Retinal pigment epithelial cell (primary cell): ENCODE measurements at places on chromosomes 3 and 15.

- DNase-seq: no peak
Observed at GRCh38 chr3:168472783-168473182, 377.1 kb upstream of the GOLIM4 start.

GRCh38 chr3:55487381-55488241, 505 bp upstream of the WNT5A start:
- DNase-seq: no peak

- DNase-seq: no peak
Observed at GRCh38 chr3:156341831-156342416, 213.0 kb downstream of the SSR3 start.

GRCh38 chr3:133792171-133792763, 13.3 kb upstream of the SRPRB start:
- DNase-seq: no peak

- peak; percentile 96 for DNase-seq
Observed at GRCh38 chr15:87764461-87765240, 491.9 kb downstream of the NTRK3 start.

DNA sequence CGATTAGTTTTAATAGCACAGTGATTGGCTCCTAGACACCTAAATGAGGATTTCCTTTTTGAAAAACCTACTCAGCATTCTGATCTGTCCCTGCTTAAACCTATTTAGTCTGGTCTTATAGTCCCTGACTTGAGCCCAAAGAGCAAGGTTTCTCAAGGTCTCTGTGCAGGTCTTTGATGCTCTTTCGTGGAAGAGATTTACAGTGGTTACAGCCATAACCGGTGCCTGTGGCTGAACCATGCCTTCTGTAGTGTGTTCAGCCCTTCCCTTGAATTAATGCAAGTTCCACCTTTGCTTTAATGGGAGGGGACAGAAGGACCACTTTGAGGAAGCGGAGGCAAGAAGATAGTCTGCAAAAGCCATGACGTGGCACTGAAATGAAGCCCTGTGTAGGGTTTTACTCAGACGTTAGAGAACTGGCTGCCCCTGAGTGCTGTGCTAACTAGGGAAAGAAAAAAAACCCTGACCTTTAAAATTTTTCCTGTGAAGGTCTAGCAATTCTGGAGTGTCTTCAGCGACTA, 43.0 kb downstream of the ZBTB38 start:
- DNase-seq: no peak

DNA sequence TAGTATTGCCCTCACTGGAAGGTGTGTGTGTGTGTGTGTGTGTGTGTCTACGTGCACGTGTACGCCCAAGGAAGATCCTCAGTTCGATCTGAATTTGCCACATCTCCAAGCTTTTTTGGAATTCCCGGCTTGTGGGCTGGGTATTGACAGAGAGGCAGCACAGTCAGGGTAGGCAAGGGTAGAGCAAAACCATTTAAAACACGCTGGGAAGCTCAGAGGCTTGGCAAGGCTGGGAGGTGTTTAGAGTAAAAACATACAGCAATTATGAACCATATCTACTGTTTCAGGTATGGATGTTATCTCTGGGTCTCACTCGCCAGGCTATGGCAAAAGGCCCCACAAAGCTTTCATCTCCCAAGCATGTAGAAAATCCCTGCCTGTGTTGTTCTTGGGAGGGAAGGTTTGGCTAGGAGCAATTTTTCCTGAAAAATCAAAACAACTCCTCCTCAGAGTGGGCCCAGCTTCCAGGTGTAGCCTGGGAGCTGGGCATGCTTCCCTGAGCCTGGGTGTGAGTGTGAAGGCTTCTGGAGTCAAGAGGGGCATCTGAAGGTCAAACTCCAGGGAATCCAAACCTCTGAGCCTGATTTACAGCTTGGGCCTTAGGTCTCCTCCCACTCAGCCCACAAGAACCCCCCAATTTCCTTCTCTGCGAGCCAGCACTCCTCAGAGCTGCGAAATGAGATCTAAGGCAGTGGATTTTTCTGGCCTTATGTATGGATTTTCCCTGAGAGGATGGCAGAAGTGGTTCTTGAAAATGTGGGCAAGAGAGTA, 244.8 kb upstream of the TPRG1 start:
- no peak for DNase-seq

GRCh38 chr3:145518639-145519038, 642.3 kb downstream of the PLOD2 start:
- no peak for DNase-seq

GRCh38 chr3:195204360-195205163, 66.4 kb downstream of the XXYLT1 start:
- peak; percentile 44 for DNase-seq

DNA sequence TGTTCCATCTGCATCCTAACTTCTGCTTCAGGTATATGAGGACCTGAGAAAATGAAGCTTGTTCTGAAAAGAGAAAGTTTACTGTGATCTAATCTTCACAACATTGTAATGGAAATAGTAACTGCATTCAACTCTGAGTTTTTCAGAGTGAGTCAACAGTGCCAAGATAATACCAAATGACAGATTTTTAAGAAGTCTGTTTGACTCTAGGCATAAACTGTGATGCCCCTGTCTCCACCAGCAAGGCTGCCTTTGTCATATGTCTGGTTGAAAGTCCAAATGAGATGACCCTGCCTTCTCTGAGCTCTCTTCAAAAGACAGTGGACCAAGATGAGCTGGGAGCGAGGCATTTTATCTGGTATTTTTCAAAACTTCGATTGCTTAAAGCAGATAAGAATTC, 44.8 kb upstream of the B3GNT5 start:
- no peak for DNase-seq

DNA sequence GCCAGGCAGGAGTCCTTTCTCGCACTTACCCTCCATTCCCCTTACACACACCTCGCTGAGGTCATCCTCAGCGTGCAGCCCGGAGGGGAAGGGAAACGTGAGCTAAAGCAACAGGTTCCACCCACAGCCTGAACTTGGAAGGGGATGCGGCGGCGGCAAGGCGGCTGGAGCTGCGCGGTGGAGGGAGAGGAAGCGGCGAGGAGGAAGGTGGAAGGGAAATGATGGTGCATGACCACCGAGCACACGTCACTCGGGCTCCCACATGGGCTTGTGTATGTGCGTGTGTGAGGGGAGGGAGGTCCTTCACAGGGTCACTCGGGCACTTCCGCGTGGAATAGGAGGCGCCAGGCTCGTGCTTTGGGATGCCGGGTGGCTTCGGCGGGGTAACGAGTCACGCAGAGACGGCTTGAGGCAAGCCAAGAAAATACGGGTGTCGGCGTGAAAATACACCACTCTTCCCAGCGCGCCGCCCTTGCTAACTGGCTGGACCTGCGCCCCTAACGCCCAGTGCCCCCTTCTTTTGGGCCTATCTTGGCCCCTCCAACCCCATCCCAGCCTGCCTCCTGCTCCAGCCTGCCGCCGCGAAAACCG, 225.5 kb upstream of the IL12A start:
- no peak for DNase-seq

DNA sequence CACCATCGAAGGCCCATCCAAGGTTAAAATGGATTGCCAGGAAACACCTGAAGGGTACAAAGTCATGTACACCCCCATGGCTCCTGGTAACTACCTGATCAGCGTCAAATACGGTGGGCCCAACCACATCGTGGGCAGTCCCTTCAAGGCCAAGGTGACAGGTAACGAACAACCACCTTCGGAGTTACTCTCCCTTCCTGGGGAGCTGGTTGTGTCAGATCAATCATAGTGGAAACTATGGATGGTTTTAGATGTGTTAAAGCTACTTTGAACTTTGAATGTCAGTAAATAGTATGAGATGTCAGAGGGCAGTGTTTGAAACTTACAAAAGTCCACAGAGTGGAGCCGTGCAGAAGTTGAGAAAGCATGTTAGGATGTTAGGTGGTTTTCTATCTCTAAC, 42.3 kb downstream of the DNASE1L3 start:
- DNase-seq: no peak

DNA sequence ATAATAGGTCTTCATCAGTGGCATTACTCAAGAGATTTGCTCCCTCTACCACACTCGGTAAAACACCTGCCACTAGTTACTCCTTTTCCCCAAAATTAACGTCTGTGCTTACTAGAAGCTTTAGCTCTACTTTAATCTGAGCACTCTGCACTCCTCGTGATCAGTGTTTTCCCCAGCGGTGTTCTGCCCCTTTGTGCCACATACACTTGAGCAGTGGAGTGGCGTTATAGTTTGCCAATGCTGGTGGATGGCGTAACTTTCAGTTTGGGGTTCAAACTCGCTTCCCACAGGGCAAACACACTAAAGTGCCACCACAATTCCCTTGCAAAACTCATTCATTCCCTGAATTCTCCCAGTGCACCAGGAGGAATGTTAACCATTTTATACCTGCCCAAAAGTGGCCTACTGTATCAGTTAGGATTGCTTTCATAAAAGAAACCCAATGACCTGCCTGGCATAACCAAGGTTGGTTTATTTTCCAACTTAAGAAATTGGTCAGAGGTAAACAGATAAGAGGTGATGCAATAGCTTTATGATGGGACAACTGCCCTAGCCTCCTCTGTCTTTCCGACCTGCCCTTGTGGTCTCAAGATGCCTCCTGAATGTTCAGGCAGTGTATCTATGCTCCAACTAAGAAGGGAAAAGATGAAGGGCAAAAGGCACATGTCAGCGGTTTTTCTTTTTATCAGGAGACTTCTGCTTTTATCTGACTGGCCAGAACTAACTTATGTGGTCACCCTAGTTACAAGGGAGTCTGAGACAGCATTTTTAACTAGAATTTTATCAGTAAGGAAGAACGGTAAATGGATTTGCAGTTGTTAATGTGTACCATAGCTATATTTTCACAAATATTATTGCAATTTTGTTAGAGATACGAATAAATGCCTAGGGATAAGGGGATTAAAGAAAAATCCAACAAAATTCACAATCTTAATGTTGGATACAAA, 83.9 kb downstream of the FSIP1 start:
- no peak for DNase-seq

DNA sequence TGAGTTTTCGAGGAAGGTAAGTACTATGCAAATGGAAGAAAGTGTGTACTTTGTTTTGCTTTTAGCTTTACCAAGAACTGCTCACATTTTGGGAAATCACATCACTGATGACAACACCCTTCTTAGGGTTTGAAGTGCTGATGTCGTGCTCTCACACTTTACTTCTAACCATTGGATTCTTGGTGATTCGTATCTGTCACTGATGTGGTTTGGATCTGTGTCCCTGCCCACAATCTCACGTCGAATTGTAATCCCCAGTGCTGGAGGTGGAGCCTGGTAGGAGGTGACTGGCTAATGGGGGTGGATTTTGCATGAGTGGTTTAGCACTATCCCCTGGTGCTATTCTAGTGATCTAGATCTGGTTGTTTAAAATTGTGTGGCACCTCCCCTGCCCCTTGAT, 75.4 kb upstream of the RGMA start:
- DNase-seq: no peak
